ENCODE measurements at places on chromosomes 11 and 22.

DNA sequence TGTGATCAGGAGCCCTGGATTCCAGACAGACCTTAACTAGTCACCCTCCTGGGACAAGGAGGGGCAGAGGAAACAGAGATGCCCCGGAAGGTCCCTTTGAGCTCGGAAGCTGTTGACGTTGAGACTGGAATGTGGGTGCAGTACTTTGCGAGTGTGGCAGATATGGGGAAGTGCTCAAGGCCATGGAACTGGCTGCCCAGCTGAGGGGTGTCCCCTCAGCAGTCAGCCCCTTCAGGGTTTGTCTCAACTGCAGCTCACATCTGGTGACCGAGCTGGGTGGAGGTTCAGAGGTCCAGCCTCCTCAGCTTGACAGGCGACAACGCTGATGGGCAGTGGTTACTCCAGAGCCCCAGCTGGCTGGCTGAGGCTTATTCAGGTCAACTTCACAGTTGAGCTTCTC is 150.3 kb upstream of the SNX19 start:
- DNase-seq: no peak

GRCh38 chr11:64445651-64446050 is 86.7 kb downstream of the RPS6KA4 start:
- DNase-seq: no peak

DNA sequence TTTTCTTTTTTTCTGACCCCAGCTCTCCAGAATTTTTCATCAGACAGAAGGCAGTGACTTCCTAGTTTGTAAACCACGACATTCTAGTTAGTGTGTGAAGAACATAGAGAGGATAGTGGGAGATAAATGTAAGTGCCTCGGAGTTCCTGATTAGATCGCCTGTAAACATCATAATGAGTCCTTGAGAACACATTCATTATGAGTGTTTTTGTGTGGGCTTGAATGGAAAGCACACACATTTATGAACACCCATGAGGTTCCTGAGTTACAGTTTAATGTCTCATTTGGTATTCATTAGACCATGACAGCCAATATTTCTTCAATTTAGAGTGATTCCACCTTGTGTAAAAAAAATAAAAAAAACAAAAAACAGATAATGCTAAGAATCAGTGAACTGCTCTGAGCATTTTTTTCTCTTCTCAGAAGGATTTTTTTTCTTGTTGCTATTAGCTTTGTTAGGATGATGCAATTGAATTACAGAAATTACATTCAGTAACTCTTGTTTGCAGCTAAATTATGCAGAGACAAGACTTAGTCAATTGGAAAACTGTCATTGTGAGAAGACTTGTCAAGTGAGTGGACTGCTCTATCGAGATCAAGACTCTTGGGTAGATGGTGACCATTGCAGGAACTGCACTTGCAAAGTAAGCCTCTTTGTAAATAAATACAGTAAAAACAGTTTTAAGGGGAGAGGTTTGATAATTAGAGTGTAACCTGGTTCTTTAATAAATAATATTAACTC is 257.6 kb downstream of the NELL1 start:
- DNase-seq: no peak

GRCh38 chr11:74388678-74389327 is 9.4 kb downstream of the PGM2L1 start:
- no peak for DNase-seq

- no peak for DNase-seq
These were observed 62.4 kb upstream of the POU2AF1 start for GRCh38 chr11:111441443-111441842.

GRCh38 chr22:21025266-21025665 is 7.1 kb downstream of the SLC7A4 start:
- DNase-seq: no peak

GRCh38 chr22:42793848-42794405 is 63.1 kb downstream of the ARFGAP3 start:
- DNase-seq: no peak

GRCh38 chr11:113896156-113896879 is 8.3 kb upstream of the HTR3B start:
- DNase-seq: no peak

GRCh38 chr11:77110836-77111235 is 8.2 kb downstream of the OMP start:
- DNase-seq: no peak
